ENCODE measurements at places on chromosomes 1 and 21. TPM values are rescaled to one million over a fixed set of nuclear protein-coding genes. Genes with fewer than 3 reads are reported as not detected.

SPTA1 gene
- total RNA-seq, result under 0.01 TPM

DNA sequence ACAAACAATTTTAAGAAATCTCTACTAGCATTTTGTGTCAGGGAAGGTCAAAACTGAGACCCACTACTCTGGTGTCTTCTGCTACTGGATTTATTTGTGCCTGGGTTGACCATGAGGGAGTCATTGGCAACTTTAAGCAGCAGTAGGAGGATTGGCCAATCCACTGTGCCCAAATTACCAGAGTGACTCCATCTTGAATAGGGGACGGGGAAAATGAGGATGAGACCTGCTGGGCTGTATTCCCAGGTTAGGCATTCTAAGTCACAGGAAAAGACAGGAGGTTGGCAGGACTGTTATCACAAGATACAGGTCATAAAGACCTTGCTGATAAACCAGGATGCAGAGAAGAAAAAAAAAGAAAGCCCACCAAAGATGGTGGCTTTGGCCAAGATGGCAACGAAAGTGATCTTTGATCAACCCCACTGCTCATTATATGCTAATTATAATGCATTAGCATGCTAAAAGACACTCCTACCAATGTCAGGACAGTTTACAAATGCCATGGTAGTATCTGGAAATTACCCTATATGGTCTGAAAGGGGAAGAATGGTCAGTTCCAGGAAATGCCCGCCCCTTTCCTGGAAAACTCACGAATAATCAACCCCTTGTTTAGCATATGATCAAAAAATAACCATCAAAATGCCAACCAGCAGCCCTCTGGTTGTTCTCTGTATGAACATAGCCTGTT lies 200.9 kb downstream of the LTN1 start:
- no peak for DNase-seq

- DNase-seq, result no peak
These were observed 398.9 kb upstream of the PLXNA2 start for GRCh38 chr1:208643005-208643597.

BRDT gene
- not detected for total RNA-seq

CFHR2 gene
- not detected for total RNA-seq

KCNJ15 gene
- total RNA-seq, result 10.1 TPM

DNA sequence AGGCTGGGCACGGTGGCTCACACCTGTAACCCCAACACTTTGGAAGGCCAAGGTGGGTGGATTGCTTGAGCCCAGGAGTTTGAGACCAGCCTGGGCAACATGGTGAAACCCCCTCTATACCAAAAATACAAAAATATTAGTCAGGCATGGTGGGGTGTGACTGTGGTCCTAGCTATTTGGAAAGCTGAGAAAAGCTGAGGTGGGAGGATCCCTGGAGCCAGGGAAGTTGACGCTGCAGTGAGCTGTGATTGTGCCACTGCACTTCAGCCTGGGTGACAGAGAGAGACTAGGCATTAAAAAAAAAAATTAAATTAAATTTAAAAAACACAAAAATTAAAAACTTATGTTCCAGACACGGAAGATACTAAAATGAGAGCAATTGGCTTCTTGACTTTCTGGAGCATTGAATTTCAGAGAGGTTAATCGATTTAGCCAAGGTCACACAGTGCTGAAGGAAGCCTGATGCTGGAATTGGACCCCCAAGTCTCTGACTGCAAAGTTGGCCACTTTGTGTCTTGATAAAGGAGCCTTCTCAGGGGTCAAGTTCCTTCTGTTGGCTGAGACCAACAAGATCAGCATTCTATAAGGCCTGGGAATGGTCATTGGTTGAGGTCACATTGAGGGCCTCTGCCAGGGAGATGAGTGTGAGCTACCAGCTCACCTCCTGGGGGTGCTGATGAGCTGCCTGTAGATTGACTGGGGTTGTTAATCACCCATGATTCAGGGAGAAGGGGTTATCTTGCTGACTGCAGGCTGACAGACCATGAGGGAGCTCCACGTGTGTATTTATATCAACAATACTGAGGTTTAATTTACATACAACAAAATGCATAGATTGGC lies 54.3 kb downstream of the RPS6KA1 start:
- DNase-seq, result no peak

HMCN1 gene
- total RNA-seq, result 178 TPM

DNA sequence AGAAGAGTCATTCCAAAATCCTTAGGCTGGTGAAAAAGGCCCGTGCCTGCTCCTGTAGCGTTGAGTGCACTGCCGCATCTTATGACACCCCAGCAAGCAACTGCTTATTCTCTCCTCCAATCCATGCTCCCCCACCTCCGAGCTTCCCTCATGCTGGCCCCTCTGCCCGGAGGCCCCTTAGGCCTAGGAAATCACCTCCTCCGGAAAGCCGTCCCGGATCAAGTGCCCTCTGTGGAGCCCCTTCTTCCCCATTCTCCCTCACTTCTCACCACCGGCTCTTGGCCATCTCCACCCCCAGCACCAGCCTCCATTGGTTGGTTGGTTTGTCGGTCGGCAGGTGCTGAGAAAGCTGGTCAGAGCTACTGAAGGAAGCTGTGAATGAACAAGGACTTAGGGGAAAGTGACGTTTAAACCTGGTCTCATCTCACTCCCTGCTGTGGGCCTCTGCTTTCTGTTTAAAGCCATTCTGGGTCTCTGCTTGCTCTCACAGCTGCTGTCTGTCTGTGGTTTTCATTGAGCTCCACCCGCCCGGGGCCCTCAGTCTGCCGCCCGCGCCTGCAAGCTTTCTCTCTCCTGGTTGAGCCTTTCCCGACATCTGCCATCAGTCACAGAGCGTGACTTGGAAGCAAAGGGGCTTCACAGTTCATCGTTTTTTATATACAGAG lies 122.2 kb downstream of the KCNN3 start:
- no peak for DNase-seq

GRCh38 chr1:234765672-234766071 lies 155.7 kb upstream of the IRF2BP2 start:
- no peak for DNase-seq

LCE1A gene
- not detected for total RNA-seq

DNA sequence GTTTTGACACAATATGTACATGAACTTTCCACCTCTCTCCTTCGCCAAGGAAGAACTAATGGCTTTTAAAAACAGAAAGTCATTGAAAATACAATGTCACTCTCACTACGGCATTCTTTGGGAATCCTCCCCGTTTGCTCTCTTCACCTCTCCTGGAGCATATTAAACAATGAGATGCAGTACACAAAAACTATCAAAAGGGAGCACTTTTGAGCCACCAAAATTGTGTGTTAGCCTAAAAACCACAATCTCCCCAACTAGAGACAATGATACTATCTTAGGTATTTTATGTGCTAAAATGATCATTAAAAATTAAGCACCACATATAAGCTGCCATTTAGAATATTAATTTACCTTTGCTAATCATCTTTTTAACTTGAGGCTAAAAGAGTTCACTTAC lies 425.5 kb downstream of the KCTD3 start:
- peak; percentile 8 for DNase-seq

- peak; percentile 64 for DNase-seq
These were observed 92.1 kb upstream of the EDN2 start for GRCh38 chr1:41576620-41577019.

DNA sequence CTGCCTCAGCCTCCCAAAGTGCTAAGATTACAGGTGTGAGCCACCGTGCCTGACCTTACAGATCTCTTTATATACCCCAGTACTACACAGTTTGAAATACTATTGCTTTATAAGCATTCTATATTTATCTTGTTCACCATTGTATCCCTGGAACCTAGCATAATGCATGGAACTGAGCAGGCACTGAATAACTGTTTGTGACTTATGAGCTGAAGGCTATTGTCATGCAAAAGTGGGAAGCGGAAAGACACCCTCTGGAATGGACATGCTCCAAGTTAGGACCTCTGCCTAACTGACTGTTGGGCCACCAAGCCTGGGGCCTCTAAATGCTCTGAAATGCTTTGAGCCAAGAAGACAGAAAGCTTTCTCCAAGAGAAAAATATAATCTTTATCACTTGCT lies 8.1 kb downstream of the LRRC41 start:
- no peak for DNase-seq

DPH2 gene
- total RNA-seq, result 10.3 TPM

GRCh38 chr21:44000360-44000759 lies 11.7 kb upstream of the TRAPPC10 start:
- no peak for DNase-seq

FMO1 gene
- total RNA-seq, result not detected

LINGO4 gene
- total RNA-seq, result not detected

OR2T27 gene
- not detected for total RNA-seq

ACBD6 gene
- total RNA-seq, result 55.1 TPM

DNA sequence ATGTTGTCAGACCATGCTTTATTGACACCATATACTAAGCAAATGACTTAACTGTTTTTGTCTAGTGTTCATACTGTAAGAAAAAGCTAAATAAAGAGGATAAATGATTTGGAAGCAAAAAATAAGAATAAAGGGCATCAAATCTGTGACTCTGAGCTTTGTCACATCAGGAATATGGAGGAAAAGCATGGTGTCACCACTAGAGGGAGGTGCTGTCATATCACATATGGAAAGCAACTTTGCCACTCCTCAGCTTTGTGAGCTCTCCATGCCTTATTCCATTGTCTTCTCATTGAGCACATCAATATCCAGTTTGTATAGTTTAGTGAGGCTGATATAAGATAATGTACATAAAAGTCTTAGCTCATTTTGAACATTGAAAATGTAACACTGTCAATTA lies 20.8 kb upstream of the GBP1 start:
- no peak for DNase-seq

TMEM52 gene
- not detected for total RNA-seq

DNA sequence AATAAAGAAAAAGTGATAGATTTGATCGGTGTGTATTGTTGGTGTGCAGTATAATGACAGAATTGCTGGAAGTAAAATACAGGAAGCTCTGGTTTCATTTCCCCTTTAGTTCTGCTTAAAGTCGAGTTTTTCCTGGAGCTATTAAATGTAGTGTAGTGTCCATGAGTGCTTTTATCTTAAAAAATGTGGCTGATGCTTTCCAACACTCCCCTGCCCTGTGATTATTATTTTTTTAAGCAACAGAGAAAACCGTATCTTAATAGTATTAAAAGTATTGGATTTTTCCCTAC lies 1.1 kb downstream of the LGALS8 start:
- no peak for DNase-seq

DNA sequence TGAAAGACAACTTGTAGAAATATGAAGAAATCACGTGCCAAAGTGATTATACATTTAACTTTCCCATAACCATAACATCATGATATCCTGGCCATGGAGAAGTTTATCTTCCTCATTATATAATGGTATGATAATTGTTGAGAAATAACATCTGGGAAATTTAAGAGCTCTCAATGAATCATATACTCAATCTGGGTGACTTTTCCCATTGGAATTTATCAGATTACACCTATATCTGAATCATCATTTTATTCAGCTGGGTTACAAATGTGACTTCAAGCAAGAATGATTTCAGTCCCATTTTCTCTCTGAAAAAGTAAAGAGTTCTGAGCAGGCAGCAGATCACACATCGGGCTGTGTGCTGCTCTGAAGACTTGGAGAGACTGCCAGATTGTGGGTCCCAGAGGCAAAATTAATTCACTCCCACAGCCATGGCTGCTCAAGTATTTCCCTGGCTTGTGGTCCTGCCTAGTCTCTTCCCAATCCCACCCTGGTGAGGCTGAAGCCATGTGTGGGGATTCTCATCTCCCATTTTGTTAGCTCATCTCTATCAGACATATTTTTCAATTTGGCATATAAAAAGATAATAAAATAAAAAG lies 278.0 kb downstream of the MRPL39 start:
- DNase-seq, result peak; percentile 79

CHI3L2 gene
- total RNA-seq, result 2.4 TPM

Data from osteoblast (primary cell).